ENCODE measurements at places on chromosomes 12 and 14.

DNA sequence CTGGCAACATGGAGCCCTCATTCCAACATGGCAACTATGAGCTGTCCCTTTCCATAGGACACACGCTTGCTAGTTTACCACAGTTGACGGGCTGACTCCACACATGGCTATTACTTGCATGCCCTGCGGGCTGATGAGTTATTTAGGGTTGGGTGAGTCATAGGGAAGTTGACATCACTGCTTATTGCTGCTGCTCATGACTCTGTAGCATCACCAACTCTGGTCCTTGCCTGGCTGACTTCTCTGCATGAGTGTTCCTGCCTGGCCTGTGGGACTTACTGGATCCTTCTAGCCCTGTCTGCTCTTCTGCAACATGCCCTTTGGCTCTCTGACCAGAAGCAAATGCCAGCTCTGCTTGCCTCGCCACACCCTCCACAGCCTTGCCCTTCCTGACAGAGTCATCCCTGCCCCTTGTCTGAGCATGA, 199.5 kb downstream of the ANO6 start:
- DNase-seq = no peak

- DNase-seq = no peak
Observed at GRCh38 chr12:24396224-24396623, 446.8 kb upstream of the SOX5 start.

DNA sequence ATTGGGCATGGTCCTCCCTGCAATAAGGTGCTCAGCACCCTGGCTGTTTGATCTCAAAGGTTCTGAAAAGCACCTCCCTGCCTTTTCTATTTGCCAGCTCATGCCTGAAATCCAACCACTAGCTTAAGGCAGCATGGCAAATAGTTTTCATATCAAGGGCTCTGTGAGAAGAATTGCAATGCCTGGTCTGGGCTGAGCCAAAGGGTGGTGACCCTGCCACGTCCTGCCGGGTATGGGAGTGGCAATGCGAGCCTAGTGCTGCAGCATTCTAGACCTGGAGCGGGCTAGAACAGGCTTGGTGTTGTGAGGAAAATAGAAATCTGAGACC, 2.3 kb upstream of the SCNN1A start:
- DNase-seq = no peak

GRCh38 chr12:33427071-33427470, 12.5 kb downstream of the SYT10 start:
- DNase-seq = no peak

GRCh38 chr14:68660495-68660894, 132.4 kb downstream of the ZFP36L1 start:
- no peak for DNase-seq

GRCh38 chr12:8840321-8840720, 17.9 kb downstream of the A2ML1 start:
- no peak for DNase-seq

DNA sequence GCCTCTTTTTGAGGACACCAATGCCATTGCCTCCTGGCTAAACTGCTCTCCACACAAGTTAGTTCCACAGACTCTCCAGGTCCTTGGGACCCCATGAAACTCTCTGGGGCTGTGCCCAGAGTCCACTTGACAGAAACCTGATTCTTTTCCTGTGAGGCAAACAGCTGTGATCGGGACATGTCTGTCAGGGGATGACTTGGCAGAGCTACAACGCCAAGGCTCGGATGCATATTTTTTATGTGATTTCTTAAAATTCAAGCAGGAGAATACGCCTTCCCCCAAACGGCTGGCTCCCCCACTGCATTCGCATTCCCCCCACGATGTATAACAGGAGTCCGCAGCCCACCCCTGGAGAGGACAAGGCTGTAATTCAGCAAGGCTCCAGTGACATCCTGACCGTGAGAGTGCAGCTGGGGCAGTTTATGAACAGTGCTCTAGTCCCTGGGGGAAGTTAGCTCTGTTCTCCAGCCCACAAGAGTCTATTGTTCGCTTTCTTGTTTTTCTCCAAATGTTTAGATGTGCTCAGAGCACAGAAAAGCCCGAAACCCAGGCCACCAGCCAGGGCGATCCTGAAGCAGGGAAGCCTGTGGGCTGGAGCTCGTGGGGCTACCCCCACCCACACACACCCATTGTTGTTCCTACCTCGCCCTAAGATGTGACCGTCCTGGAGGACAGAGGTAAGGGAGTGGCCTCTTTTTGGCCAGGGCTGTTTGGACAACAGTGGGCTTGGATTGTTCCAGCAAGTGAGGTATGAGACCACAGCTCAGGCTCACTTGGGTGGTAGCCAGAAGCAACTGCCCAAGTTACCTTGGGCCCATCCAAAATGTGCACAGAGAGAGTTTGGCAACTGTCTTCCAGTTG, 159.5 kb downstream of the ZFP36L1 start:
- DNase-seq = no peak

GRCh38 chr12:125742413-125742812, 677.2 kb downstream of the AACS start:
- no peak for DNase-seq

DNA sequence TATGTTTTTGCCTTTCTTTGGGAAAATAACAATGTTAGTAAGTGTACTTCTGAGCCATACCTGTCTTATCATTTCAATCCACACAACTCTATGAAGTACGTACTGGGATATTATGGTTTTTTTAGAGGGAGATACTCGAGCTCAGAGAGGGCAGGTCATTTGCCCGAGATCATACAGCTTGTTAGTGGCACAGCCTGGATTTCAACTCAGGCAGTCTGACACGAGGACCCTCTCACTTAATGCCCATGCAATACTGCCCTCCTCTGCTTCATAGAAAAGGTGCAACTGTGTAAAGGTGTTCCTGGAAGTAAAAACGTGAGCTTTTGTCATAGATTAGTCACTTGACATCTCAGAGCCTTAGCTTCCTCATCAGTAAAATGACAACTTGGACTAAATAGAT, 128.0 kb downstream of the NDUFA12 start:
- DNase-seq = no peak

DNA sequence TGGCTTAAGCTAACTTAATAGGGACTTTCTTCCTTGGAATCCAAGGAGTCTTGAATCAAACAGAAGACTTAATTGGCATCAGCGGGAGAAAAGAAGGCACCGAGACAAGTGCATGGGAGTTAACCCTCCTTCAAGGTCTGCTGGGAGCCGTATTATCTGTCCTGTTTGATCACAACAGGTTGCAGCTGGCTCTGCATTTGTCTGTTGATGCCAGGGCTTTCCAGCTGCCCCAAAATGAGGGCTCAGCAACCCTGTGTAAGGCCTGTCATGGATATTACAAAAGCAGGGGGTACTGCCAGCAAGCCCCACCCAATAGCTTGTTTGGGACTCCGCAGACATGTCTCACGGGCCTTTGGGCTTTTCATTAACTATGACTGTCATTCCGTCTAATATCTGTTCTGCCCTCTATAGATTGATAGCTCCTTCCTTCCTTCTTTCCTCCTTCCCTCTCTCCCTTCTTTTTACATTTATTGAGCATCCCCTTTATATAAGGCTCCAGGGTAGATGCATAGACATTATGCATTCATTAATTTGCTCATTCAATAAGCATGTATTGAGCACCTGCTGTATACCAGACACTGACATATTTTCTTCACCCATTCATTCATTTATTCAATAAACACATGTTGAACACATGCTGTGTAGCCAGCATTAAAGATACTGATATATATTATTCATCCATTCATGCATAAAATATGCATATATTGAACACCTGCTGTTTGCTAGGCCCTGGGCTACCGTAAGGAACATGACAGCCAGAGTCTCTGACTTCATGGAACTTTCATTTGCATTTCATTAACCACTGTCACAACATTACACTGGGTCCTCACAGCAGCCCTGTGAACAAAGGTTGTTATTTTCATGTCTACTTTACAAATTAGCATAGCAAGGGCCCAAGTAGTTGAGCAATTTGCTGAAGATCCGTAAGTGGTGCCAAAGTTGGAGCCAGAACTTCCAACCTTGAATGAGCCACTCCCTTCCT, 56.2 kb downstream of the SVOP start:
- DNase-seq = no peak

- peak; percentile 40 for DNase-seq
Observed at GRCh38 chr12:2813214-2814185, 1.0 kb downstream of the ITFG2 start.

DNA sequence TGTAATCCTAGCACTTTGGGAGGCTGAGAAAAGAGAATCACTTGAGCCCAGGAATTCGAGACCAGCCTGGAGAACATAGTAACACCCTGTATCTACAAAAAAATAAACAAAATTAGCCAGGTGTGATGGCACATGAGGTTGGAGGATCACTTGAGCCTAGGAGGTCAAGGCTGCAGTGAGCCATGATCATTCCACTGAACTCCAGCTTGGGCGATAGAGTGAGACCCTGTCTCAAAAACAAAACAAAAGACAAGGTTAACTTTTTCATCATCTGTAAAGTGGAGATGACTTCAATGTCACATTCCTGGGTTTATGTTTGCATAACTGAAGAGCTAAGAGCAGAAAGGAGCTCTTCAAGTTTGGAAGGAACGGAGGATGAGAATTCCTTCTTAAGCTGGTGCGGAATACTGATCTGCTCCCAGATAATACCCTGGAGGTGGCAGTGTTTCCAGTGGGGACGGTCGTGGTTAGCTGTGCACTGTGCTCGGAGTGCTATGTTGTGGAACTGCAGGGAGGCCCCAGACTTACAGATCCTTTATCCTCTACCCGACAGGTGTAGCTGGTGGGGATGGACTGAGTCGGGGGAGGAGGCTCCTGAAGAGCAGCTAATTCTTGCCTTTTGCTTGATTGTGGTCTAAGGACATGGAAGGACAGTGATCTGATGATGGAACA, 22.5 kb upstream of the BICD1 start:
- DNase-seq = no peak

DNA sequence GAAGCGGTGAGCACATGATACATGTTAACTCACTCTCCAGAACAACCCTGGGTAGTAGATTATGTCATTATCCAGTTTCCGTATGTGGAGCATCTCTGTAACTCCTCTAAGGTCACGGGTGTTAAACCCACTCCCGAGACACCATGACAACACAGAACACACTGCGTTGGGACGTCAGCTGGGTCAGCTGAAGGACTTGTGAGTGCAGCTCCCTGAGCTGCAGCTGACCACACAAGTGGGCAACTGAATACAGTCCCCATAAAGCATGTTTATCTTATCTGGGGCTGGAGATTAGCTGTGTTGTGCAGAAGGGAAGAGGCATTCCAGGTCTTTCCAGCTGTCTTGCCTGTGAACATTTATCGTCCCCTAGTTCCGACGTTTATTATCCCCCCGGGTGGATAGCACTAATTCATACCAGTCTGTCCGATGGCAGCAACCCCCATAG, 211.5 kb downstream of the CHST11 start:
- no peak for DNase-seq

- no peak for DNase-seq
Observed at GRCh38 chr14:47785058-47785457, 109.7 kb upstream of the MDGA2 start.

- DNase-seq = no peak
Observed at GRCh38 chr14:24116128-24116814, 1.5 kb upstream of the NRL start.

GRCh38 chr12:108325018-108325358, 14.1 kb downstream of the CMKLR1 start:
- DNase-seq = no peak

DNA sequence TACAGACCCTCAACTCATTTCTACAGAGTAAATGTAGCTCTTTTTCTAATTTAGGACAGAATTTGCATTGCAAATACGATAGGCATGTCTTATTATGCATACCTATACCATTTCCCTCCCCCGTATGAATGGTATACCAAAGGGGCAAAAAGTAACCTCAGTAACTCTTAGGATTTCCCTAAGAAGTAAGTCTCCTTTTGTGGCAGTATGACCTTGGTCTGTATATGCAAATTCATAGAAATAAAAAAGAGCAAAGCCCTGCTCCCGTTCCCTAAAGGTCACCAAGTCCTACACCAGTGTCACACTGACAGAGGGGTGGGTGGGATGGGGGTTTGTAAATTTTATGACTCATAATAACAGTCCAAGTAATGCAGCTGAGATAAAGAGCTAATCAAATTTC, 365.8 kb upstream of the CCDC196 start:
- DNase-seq = no peak

GRCh38 chr12:6724409-6724797, 557 bp downstream of the COPS7A start:
- no peak for DNase-seq

DNA sequence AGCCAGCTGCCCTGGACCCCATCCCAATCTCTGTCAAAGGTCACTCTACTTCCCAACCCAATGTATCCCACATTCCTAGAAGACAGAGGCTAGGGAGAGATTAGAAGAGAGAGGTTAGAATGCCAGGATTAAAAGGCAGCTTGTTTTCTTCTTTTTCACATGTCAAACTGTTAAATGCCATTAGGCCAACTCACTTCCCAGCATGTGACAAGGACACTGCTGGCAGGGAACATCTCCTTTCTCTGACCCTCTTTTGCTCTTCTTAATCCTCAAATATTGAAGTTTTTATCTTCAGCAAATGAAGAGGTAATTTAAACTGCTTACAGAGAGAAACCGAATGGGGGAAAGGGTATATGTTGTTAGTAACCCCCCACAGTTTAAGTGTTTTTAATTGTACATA, 89.1 kb downstream of the BBS10 start:
- no peak for DNase-seq

DNA sequence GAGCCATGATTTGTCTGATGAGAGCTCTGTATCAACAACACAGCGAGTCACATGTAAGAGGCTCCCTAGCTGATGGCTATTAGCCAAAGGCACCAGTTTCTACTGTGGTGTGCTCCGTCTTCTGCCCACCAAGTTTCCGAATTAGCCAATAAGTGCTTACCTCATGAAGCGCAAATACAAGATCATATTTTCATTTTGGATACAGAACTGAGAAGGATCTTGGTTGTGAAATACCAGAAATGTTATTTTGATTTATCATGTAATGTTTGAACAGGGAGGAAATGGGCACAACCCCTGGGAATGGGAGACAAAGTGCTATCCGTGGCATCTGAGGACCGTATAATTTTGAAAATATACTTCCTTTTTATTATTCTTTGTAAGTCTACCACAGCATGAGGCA, 234.3 kb downstream of the DACT1 start:
- DNase-seq = no peak

DNA sequence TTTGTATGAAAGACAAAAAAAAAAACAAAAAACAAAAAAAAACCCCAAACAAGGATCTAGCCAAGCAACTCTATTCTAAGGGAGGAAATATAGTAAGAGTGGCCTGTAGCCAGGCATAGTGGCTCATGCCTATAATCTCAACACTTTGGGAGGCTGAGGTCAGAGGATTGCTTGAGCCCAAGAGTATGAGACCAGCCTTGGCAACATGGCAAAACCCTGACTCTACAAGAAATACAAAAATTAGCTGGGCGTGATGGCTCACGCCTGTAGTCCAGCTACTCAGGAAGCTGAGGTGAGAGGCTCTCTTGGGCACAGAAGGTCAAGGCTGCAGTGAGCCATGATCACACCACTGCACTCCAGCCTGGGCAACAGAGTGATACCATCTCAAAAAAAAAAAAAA, 47.9 kb downstream of the TMEM117 start:
- no peak for DNase-seq

- DNase-seq = no peak
Observed at GRCh38 chr14:82366803-82367202, 833.1 kb upstream of the SEL1L start.
